Left renal cortex interstitium (tissue), 4 donors: ENCODE measurements at places on chromosomes 16 and 17.

DNA sequence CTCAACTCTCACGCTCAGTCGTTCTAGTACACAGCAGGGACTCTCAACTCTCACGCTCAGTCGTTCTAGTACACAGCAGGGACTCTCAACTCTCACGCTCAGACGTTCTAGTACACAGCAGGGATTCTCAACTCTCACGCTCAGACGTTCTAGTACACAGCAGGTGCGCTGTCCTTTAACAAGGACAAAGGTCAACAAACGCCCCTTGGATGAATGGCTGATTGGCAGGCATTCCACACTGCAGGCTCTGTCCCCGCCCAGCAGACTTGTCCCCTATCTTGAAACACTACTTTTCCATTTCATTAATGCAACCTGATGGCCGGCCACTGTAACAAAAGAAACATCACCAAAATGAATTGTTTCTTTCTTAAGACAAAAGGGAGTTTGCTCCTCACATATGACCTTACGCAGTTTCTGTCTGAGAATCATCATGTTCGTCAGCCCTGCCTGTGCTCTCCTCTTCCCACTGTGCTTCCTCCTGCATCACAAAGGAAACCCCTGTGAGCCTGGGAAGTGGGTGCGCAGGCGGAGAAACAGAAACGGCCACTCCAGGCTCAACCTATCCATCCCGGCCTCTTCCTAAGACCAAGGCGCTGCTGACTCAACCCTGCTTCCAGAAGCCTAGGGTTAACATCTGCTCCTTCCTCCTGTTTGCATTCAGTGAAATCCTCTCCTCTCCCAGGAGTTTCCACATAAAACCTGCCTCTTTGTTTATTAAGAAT is 59.8 kb downstream of the ANKRD11 start:
- DNase-seq, result no peak

DNA sequence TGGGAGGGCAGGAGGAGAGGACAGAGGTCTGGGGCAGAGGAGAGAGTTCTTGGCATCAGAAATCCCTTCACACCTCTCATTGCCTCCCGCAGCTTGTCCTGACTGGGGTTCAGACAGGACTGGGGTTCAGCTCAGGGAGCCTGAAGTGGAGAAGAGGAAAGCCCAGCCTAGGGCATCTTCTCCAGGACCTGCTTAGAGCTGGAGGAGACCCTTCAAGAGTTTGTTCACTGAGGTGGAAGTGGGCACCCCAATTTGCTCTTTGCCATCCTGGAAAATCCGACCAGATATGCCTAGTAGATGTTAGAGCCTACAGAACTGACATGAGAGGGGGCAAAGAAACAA is 2.0 kb downstream of the HOXB3 start:
- no peak for DNase-seq

DNA sequence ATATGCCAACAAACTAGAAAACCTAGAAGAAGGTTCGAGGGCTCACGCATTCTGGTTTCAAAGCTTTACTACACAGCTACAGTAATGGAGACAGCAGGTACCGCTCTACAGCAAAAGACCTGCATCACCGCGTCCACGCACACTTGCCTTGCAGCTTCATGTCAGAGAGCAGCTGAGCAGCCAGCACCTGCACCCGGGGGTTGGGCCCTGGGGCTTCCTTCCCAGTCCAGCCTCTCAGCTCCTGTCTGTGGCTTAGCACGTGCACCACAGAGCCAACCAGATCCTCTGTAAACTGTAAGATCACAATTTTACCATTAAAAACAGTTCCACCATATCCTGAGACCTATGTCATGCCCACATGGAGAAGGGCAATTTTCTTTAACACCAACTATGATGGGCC is 15.3 kb downstream of the MEAK7 start:
- no peak for DNase-seq

DNA sequence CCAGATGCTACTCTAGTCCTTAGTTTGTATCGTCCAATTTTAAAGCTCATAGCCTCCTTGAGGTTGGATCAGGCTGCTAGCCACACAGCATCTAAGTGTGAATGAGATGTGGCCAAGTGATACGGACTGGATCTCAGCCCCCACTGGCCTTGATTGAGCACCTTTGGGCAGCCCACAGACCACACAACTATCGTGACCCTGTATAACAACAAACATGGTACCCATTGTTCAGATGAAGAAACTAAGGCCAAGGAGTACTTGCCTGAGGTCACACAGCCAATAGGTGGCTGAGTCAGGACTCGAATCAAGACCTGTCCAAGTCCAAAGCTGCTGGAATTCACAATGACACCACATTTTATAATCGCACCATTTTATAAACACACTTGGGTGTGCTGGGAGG is 73.0 kb upstream of the IRX3 start:
- no peak for DNase-seq

DNA sequence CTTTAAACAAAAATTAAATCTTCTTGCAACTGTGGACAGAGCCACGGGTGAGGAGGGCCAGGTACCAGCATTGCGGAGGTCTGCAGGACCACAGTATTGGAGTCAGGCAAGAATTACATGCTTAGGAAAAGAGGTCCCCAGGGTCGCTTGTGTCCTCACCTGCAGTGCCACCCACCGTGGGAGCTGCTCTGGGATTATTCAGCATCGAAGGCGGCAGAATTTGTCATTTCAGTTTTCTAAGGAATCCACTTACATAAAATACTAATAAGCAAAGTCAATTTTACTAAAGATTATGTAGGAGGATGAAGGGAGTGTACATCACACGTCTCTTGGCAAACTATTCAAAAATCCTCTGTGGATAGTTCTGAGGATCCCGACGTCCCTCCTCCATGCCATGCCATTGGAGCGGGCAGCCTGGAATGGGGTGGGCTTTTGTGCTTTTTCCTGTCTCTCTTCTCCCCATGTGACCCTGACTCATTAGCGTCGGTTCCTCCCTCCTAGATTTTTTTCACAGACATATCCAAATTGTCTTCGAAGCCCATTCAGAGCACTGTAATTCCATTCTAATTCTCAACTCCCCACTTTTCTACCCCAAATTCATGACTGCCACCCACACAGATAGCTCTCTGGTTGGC is 3.0 kb upstream of the PIK3R6 start:
- no peak for DNase-seq

DNA sequence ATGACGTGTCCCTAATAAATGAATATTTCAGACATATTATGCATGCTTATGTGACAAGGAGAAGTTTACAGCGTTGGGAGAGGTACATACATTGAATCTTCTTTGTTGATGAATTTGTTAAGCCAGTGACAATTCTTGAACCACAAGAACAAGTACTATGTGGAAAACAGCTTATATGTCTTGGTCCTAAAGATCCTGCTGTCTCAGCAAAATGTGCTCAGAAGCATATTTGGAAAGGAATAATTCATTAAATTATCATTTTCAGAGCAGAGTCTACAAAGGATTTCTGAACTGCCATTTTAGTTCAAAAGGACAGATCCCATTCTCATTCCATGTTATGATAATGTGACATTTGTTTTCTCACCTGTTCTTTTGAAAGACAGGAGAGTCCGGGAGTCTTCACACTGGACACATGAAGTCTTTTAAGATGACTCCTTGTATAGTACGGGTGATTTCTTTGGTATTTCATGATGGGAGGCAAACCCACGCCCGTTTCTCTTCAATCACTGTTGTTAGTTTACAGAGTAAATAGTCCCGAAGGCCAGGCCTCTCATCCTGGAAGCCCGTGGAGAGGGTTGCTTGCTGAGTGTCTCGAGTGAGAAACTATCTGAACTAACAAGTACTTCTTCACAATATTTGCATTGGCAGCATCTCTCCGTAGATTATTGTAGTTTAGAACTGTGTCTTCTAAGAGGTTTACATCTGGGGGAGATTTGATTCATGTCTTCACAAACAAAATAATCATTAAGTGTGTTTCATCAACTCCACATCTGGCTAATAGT is 26.7 kb downstream of the VPS35L start:
- DNase-seq, result no peak
